Naive thymus-derived CD4-positive, alpha-beta T cell (primary cell): ENCODE measurements at places on chromosomes 5 and 9. TPM values are rescaled to one million over a fixed set of nuclear protein-coding genes. Genes with fewer than 3 reads are reported as not detected.

Gene SLC34A3
- total RNA-seq, result 0.16 TPM

Gene MYMK
- not detected for total RNA-seq

Gene FRRS1L
- not detected for total RNA-seq

Gene TEX48
- not detected for total RNA-seq

Gene SLIT3
- total RNA-seq, result not detected

Gene C5orf34
- 1.5 TPM for total RNA-seq

Gene RAI14
- 0.98 TPM for total RNA-seq

Gene PCDH1
- not detected for total RNA-seq

DNA sequence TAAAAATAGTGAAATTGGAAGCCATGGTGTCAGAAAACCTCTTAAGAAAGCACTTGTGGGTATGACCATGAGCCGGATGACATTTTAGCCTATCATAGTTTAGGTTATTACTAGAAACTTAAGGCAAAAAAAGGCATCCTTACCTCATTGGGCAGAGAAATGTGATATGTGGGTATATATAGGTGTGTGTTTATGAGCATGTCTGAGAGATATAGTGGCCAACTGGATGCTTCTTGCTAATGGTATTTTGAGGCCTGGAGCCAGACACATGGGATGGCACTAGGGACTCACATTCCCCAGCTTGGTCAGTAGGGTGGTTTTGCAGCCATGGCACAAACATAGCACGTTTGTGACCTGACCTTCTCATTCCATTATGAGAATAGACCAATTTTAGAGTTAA, 295.6 kb upstream of the MEF2C start:
- DNase-seq, result no peak

- no peak for DNase-seq
Observed at GRCh38 chr5:52895075-52895474, 94.1 kb upstream of the ITGA2 start.

DNA sequence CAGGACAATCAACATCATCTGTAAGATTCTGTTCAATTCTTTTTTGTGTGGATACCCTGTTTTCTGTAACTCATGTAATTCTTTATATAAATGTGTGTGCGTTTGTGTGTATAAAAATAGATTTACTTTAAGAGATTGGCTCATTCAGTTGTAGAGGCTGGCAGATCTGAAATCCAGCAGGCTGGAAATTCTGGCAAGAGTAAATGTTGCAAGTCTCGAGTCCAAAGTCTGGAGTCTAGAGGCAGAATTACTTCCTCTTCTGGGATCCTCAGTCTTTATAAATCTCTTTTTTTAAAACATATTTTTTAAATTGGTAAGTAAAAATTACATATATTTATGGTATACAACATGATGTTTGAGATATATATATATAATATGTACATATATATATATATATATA, 202.1 kb upstream of the TMEM161B start:
- DNase-seq, result no peak

DNA sequence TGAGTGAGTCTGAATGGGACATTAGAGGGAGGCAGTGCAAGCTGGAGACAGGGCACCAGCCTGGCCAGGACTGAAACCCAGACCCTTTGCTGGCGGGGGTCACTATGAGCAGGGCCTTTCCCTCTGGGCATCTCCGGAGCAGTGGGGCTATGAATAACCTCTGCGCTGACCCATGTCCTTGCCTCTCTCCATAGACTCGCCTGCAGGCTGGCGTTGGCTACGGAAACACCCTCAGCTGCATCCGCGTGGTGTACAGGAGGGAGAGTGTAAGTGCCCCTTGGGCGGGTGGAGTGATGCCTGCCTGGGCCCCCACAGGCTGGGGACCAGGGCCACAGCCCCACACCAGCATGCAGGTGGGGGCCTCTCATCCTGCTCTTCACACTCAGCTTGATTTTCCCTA, 15.8 kb downstream of the SLC25A48 start:
- DNase-seq, result no peak

GRCh38 chr5:95962475-95962773, 773 bp upstream of the ELL2 start:
- no peak for DNase-seq

GRCh38 chr5:100249884-100250269, 285.3 kb upstream of the FAM174A start:
- DNase-seq, result no peak

DNA sequence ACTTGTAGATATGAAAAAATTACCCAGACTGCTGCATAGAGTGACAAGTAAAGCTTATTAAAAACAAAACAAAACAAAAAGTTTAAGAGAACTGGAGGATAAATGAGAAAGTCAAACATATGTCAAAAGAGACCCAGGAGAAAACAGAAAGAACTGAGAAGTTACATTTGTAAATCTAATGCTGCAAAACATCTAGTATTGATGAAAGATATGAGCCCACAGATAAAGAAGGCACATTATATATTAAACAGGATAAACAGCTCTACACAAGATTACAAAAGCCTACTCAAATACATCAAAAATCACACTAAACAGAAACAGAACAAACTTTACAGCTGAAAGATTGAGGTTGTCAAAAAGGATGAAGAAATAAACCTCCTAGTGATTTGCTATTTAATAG, 55.1 kb downstream of the ADAMTS6 start:
- DNase-seq, result no peak

DNA sequence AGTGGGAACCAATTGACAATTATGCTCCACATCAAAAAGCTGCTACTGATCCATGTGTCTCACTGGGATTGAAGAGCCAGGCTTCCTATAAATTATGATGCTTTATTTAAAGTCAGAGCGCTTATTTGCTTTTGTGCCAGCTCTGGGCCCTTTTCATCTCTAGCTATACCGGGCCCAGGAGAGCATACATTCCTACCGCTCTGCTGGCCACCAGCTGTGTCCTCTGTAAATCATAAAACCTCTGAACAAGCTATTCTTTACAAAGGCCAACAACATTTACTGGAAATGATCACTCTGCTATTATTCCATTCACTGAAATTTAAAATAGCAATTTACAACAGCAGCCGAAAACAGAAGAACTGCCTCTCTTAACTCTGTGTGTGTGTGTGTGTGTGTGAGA, 86.6 kb downstream of the ZNF608 start:
- DNase-seq, result no peak

GRCh38 chr9:16434526-16434925, 435.9 kb downstream of the BNC2 start:
- no peak for DNase-seq

GRCh38 chr9:12614488-12614887, 78.7 kb upstream of the TYRP1 start:
- DNase-seq, result no peak

- DNase-seq, result no peak
Observed at GRCh38 chr5:132714456-132715307, 22.7 kb downstream of the KIF3A start.

DNA sequence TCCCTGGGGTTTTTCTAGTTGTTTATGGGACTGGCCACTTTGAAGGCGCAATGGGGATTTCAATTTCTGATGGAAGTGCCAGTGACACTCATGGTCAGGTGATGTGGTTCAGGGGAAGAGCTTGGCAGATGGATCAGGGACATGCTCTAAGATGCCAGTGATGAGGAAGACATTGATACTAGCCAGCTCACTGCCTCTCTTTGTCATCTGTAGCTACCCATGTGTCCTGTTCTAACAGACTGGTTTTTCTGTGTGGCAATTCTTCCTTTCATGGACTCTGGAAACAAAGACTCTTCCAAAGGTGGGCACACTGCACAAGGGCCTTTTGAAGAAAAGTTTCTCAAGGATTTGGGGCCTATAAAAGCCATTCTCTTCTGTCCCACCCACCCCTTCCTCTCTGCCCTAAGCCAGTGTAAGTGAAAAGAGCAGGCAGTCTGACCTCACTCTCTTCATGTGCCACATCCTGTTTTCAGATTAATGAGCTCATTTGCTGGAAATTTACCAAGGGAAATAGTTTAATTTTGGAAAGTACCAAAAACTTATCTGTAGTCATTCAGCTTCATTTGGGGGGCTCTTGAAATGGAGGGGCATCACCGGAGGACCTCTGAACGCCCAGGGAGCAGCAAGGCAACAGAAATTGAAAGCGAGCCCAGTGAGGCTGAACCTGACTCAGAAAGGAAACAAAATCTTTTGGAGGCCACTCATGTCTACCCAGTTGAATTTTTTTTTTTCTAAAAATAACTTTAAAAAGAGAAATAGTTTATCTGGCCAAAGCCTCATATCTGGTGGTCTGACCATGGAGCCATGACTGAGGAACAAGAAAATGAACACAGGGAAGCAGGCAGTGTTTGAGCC, 4.9 kb upstream of the TRAF1 start:
- peak; percentile 81 for DNase-seq

GRCh38 chr5:179311091-179311470, 34.2 kb downstream of the ADAMTS2 start:
- no peak for DNase-seq

GRCh38 chr5:142938266-142938880, 168.2 kb downstream of the ARHGAP26 start:
- DNase-seq, result no peak

- no peak for DNase-seq
Observed at GRCh38 chr5:160792281-160792680, 59.7 kb downstream of the ATP10B start.

- peak; percentile 48 for DNase-seq
Observed at GRCh38 chr9:35910613-35911359, 1.5 kb downstream of the SPAAR start.

- DNase-seq, result no peak
Observed at GRCh38 chr5:171647043-171647903, 138.3 kb upstream of the SMIM23 start.

DNA sequence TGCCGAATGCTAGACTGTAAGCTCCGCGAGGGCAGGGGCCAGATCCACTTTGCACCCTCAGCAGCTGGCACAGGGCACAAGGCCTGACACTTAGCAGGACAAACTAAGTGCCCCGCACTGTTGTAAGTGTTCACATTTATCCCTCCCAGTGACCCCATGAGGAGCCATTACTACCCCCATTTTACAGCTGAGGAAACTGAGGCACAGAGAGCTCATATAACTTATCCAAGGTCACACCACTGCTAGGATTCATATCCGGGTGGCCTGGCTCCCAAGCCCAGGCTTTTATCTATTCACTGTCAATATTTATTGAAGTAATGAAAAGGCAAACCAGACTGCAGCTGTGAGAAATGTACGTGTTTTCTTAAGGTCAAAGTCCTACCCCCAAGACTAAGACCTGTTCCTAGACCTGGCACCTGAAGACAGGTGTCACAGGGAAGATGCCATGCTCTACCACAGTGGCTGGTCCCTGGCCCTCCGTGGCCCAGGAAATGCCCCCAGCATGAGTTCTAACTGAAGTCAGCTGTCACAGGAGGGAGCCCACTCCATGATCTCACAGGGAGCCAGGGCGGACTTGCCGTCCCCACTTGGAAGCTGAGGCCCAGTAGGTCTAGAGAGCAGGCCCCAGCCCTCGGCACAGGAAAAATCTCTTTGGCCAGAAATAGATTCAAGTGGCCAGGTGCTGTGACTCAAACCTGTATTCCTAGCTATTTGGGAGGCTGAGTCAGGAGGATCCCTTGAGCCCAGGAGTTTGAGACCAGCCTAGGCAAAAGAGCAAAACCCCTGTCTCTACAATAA, 74.7 kb upstream of the IL17B start:
- DNase-seq, result no peak

GRCh38 chr9:35686222-35687203, 3.2 kb downstream of the TPM2 start:
- no peak for DNase-seq

- no peak for DNase-seq
Observed at GRCh38 chr5:58972301-58972700, 389.4 kb downstream of the RAB3C start.

DNA sequence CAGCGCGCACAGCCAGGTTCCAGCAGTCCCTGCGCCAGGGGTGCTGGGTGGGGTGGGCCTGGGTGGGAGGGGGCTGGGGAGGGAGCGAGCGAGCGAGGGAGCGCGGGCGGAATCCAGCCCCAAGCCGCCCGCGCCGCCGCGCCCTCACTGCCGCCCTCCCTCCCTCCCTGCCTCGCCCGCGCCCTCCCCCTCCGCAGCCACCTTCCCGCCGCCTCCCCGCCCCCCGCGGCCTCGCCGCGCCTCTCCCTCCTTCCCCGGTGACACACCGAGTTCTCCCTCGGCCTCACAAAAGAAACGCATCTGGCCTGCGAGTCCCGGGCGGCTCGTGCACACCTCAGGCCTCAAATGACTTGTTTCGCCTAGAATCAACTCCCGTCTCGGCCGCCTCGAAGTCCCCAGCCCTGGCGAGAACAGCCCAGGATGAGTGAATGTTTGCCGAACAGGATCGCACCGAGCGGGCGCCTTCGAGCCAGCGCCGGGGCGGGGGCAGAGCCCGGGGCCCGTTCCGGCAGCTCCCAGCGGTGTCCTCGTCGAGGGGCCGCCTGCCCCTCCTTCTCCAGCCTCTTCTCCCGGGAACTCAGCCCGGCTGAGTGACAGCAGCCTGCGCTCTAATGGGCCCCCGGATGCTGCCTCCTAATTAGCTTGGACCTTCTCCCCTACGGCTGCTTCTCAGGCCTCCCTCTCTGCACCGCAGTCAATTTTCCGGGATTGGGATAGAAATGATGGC, 371 bp upstream of the PITX1 start:
- no peak for DNase-seq

DNA sequence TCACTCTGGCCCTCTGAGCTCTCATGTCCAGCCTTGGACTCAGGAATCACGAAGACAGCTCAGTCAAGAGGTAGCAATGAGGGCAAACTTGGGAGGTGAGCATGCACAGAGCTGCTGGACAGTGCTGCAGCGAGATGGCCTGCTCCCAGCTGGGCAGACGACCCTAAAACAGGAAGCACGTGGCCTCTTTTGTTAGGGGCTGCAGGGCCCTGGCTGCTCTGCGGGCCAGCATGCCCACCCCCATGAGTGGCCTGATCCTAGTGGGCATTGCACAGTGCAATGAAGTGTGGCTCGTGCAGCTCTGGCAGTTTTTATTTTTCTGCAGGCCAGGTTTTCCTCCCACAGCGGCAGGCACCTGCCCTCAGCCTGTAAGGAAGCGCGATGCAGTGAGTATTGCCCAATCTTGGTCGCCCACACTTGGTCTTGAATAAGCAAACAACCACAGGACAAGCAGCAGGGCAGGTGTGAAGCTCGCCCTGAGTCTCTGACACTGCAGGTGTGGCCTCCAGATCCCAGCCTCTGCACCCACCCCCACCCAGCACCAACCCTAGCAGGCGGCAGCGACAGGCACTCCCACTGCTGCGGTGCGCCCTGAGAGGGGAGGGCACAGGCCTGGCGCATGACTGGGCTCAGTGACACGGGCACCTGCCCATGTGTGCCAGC, 60.8 kb downstream of the SEMA4D start:
- DNase-seq, result peak; percentile 57

DNA sequence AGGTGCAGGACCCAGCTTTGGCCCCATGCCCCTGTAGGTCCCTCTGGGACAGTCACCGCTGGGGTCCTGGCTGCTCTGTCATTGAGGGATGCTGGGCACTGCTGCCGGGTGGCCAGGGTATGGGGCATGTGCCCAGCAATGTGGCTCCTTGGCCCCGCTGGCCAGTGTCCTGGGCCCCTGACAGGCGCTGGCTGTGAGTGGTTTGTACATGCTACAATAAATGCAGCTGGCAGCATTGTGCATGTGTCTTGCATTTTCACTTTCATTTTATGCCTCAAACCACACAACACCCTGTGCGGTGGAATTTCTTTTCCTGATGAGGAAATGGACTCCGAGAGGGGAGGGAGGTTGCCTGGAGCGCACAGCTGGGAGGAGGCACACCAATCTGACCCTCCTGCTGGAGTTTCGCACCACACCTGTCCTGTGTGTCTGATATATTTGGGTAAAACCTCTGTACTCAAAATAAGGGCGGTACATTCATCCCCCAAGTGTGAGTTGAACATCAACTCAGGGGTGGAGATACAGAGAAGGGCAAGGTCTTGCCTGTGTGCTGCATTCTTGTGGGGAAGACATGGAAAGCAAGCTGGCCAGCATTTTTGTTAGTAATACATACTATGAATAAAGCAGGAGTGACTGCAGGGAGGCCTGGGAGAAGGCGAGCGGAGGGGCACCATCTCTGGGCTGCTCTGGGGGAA, 11.7 kb downstream of the TSPAN17 start:
- peak; percentile 49 for DNase-seq

GRCh38 chr5:174355208-174355612, 309.7 kb downstream of the NSG2 start:
- DNase-seq, result no peak
